ENCODE measurements at places on chromosomes 2 and 18.

GRCh38 chr2:70475266-70475665 is 78.4 kb downstream of the TGFA start:
- DNase-seq: no peak

DNA sequence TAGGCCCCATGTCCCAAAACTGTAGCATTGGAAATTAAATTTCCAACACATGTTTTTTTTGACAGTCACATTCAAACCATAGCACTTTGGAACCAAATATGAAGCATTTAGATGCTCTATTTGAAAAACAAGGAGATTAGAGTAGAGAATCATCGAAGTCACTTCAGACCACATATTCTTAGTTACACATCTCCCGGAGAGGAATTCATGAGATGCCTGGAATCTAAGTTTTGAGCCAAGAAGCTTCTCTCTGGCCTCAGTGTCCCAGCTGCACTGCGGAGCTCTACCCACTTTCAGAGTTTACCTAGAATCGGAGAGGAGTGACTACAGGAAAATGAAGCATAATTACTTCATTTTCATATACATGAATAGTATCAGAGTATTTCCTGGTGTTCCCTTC is 385.9 kb downstream of the TNS1 start:
- no peak for DNase-seq

GRCh38 chr2:235083822-235084221 is 132.0 kb downstream of the SH3BP4 start:
- DNase-seq: no peak

- peak; percentile 11 for DNase-seq
Measured at GRCh38 chr2:122055521-122055931, 300.1 kb downstream of the TSN start.

- no peak for DNase-seq
Measured at GRCh38 chr2:75130171-75130570, 69.1 kb downstream of the TACR1 start.

GRCh38 chr2:239302083-239302807 is 98.6 kb downstream of the HDAC4 start:
- no peak for DNase-seq

DNA sequence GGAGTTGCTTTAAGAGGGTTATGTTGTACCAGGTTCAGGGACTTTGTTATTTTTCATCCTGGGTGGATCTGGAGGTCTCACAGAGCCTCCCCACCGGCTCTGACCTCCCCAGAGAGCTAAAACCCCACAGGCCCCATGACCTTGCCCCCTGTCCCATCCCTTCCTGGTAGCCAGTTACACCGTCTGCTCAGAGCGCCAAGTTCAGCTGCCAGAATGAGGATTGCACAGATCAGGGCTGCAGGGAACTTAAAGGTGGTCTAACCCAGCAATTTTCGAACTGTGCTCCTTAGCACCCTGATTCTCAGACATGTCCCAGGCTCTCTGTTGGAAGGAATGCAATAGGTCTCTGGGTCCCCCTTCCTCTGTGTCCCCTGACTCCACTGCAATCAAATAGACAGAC is 32.1 kb downstream of the ATOH8 start:
- DNase-seq: no peak

- DNase-seq: peak; percentile 77
Measured at GRCh38 chr2:101047075-101047766, 45.1 kb downstream of the RPL31 start.

- no peak for DNase-seq
Measured at GRCh38 chr2:45334205-45334604, 276.9 kb downstream of the SRBD1 start.

DNA sequence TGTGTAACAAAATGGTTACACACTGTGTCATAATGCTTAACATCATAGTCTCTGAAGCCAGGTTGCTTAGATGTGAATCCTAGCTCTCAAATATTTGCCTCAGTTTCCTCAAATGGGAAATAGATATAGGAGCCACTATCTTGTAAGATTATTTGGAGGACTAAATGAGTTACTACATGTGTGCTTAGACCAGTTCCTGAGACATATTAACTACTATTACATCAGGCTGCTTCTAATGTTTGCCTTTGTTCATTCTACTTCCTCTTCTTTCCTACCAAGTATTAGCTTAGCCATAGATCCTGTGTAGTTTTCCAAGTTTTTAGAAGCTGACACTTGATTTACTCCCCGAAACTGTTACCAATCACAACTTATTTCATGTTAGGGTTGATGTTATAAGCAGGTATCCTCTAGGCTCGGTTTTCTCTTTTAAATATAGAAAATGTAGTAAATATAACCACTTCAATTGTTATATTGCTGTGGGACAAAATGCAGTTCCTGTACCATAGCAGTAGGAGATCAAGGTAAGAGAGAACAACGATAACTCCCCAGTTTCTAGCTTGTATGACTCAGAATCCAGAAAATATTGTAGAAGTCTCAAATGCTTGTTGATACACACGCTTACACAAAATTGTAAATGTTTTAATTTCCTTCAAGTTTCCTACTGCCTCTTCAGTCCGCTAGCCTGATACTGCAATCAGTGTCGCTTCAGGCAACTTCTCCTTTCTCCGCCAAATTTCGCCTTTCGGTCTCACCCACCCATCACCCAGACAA is 751 bp upstream of the DNAJC10 start:
- DNase-seq: peak; percentile 76

GRCh38 chr18:13258921-13259320 is 40.4 kb downstream of the LDLRAD4 start:
- no peak for DNase-seq

DNA sequence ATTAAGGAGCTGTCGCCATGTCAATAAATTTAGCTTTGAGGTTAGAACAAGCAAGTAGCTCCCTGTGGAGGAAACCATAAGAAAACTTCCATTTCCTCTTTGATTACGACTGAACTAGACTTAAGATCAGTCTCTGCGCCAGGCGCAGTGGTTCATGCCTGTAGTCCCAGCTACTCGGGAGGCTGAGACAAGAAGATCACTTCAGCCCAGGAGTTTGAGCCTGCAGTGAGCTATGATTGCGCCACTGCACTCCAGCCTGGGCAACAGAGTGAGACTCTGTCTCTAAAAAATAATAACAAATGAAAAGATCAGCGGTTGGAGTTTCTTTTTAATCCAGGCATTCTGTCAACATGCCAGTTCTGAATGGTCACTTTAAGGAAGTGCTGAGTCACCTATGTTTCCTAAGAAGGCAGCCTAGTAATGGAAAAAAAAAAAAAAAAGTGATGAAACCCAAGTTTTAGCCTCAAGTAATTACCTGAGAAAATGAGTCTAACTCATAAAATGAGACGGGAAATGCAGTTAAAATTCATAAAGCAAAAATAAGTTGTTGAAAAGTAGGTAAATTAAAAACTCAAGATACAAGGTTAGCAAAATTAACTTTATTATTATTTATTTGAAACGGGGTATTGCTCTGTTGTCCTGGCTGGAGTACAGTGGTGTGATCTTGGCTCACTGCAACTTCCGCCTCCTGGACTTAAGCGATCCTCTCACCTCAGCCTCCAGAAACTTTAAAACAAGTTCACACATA is 10.2 kb downstream of the C18orf32 start:
- peak; percentile 8 for DNase-seq

- DNase-seq: no peak
Measured at GRCh38 chr2:119864318-119864717, 104.6 kb downstream of the PTPN4 start.

GRCh38 chr2:138105358-138105757 is 141.1 kb downstream of the HNMT start:
- peak; percentile 62 for DNase-seq

DNA sequence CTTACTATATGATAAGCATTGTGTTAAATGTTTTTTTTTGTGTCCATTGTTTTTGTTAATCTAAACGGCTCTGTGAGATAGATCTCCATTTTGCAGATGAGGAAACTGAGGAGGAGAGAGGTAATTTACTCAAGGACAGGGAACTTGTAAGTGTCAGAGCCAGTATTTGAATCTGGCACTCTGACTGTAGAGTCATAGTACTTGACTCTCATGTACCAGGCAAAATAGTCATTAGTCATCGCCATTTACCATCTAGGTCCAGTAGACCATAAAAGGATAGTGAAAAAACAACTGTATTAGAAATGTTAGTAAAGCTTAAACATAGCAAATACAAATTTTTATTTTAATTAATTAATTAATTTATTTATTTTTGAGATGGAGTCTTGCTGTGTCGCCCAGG is 4.8 kb downstream of the PSMD14 start:
- DNase-seq: no peak

- DNase-seq: no peak
Measured at GRCh38 chr2:70966681-70967080, 11.7 kb upstream of the ANKRD53 start.

GRCh38 chr18:28161608-28162599 is 15.0 kb downstream of the CDH2 start:
- DNase-seq: no peak

DNA sequence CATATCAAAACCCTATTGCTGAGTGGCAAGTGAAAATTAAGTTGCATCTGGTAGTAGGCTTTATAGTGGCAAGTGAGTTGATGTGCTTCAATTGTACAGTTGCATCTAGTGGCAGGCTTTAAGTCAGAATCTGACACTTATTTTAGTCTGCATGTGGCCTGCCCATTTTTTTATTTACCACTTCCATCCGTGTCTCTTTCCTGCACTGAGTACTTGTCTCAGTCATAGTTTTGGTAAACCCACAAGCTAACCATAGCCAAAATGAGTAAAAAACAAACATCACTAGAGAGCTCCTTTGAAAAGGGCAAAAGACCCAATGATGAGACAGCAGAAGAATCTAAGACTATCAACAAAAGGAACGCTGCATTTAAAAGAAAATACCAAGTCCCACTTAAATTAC is 96.0 kb upstream of the CRACDL start:
- no peak for DNase-seq

DNA sequence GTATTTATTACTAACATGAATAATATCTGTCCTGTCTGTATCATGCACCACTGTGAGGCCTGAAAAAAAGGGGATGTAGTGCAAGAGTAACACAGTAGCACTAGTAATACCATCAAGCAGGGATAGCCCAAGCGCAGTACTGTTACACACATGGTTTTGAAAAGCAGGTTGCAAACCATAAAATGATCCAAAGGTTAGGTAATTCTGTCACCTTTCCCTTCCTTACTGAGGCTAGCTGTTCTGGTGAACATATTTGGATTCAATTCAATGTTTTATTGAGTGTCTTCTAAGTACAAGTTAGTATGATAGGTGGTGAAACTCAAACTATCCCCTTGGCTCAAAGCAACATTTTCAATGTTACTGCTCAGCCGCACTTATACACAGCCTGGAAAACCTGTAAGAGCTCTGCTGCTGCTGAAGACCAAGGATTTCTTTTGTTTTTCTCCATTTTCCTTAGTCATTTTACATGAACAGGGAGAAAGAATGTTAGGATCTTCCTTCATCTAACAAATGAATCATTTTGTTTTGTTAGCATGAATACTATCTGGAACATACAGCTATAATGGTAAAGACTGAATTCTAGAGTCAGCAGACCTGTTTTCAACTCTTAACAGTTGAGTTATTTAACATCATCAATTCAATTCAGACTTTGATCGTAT is 102.5 kb upstream of the ITPRID2 start:
- no peak for DNase-seq

GRCh38 chr2:134919341-134920210 is 954 bp downstream of the CCNT2 start:
- no peak for DNase-seq

DNA sequence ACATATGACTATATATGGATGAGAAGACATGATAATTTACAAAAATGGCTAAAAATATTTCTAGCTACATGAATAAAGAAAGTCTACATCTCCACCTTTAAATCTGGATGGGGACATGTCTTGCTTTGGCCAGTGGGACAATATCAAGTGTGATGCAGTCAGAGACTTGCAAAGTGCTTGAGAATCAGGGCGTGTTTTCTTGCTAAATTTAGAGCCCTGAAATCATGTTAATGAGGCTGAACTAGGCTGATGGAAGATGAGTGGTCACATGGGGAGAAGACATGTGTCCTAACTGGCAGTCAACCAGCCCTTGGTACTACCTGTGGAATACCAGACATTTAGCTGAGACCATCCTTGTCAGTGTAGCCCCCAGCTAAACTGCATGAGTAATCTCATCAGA is 278.5 kb upstream of the RGPD4 start:
- no peak for DNase-seq

GRCh38 chr2:120134263-120134662 is 88.9 kb downstream of the TMEM185B start:
- DNase-seq: peak; percentile 94

GRCh38 chr2:112725545-112726457 is 5.0 kb downstream of the NT5DC4 start:
- DNase-seq: peak; percentile 80

GRCh38 chr2:29281086-29281915 is 166.1 kb downstream of the CLIP4 start:
- peak; percentile 79 for DNase-seq

GRCh38 chr2:65605743-65606058 is 173.3 kb upstream of the SPRED2 start:
- no peak for DNase-seq

DNA sequence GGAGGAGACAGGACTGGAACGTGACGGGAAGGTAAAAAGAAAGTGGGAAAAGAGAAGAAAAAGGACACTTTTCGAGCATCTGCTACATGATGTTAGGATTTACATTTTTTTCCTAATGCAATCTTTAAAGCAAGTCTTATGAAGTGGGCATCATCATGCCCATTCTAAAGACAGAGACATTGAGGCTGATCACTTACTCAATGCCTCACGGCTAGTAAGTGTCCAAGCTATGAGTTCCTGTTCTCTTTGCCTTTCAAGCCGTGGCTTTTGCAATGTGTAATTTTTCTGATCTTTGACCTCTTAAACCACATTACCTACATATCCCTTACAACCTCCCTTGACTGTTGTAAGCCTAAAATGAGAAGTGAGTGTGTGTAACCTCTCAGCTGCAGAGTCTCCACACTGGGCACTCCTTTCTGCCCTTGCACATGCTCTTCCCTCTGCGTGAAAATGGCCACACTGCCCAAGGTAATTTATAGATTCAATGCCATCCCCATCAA is 649.2 kb downstream of the RNF144A start:
- no peak for DNase-seq

GRCh38 chr18:12317664-12318333 is 9.8 kb downstream of the TUBB6 start:
- no peak for DNase-seq

DNA sequence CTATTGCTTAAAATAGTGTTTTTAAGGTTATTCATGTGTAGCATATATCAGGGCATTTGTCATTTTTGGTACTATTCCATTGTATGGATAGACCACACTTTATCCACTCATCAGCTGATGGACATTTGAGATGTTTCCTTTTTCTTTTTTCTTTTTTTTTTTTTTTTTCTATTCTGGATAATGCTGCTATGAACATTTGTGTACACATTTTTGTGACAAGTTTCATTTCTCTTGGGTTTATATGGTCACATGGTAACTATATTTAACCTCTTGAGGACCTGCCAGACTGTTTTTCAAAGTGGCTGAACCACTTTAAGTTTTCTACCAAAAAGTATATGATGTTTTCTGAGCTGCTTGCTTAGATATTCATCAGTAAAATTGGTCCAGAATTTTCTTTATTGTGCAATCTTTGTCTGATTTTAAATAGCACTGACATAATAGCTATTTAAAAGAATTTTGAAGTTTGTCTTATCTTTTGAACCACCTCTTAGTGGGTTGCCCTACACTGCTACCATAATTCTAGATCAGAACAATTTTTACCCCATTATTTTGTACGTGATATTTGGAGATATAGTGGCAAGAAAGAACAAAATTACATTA is 219.4 kb upstream of the SIX3 start:
- no peak for DNase-seq

- DNase-seq: no peak
Measured at GRCh38 chr2:897091-897490, 53.6 kb upstream of the SNTG2 start.

GRCh38 chr2:59174536-59175243 is 933.6 kb upstream of the FANCL start:
- peak; percentile 15 for DNase-seq
